ENCODE measurements at places on chromosomes 5 and 9.

DNA sequence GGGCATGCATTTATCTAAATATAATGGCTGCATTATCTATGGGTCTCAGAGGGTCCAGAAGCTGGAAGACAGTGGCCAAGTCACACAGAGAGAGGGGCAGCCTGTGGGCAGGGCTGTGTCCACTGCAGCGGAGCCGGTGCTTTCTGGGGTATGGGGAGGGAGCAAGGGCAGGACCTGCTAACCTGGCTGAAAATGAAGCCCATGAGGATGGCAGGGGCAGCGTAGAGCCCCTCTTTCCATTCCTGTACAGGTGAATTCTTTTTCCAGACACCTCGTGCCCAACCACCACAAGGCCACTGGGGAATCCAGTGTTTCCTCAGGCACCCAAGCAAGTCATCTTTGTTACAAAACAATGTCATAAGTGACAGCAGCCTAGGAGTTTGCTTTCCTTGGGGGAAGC, 305.9 kb upstream of the IRX4 start:
- no peak for DNase-seq

- DNase-seq = no peak
Observed at GRCh38 chr5:102715082-102715807, 39.9 kb upstream of the PAM start.

- peak; percentile 34 for DNase-seq
Observed at GRCh38 chr9:137455359-137455991, 3.7 kb downstream of the NSMF start.

DNA sequence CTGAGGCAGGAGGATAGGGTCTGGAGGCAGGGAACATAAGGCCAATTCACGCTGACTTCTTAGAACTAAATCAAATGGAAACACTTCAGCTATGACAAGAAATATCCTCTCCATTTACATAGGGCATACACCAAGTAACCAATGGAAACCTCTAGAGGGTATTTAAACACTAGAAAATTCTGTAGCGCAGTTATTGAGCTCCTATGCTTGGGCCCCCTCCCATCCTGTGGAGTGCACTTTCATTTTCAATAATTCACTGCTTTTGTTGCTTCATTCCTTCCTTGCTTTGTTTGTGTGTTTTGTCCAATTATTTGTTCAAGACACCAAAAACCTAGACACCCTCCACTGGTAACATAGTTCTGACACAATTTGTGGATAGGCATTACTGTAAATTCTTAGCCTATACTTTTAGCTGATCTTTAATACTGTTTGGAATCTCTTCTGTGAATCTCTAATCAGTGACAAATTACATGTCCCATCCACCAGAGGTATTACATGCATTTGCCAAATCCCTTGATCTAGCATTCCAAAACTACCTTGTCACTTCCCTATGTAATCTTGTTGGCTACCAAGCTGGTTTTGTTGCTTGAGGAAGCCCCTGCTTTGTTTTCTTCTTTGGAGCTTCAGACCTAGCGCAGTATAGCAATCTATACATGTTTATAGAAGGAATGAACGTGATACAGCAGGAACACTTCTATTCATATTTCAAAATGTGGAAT, 61.6 kb downstream of the ST8SIA4 start:
- DNase-seq = no peak

DNA sequence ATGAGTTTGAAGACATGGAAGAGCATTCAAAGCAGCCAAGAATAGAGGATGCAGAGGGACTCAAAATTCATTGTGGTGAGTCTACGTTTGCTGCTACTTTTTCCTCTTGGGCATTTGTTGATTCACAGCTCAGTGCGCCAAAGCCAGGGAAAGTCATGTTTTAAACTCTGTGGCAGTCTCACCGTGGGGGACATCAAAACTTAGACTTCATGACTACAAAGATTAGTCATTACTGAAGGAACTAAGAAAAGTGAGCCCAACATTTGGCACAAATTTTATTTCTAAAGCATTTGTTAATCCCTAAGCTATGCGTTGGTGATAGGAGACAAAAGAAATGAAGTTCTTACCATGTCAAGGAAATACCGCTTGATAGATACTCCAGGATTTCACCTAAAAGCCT, 73.7 kb upstream of the MTAP start:
- DNase-seq = no peak

GRCh38 chr9:8652255-8652654, 852.7 kb upstream of the DMAC1 start:
- no peak for DNase-seq

GRCh38 chr5:93585041-93585766, 2.2 kb downstream of the NR2F1 start:
- DNase-seq = peak; percentile 46

DNA sequence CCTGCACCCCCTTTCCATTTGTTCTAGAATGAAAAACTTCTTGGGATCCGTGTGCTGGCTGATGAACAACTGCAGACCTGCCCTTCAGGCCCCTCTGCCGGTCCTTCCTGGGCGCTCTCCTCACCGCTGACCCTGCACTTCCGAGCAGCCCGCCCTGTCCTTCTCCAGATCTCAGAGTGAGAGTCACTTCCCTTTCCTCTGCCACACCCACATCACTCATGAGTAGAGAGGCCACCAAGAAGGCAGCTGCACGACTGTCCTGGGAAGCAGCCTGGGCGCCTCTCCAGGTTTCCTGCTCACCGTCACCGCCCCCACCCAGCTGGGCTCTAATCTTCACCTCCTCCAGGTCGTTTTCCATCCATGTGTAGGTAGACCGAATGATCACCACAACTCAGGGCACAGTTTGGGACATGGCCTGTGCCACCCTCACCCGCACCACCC, 35.0 kb upstream of the NSMF start:
- DNase-seq = no peak

- no peak for DNase-seq
Observed at GRCh38 chr9:81410201-81410600, 279.1 kb downstream of the TLE1 start.

GRCh38 chr5:17229313-17229712, 11.9 kb downstream of the BASP1 start:
- DNase-seq = no peak

DNA sequence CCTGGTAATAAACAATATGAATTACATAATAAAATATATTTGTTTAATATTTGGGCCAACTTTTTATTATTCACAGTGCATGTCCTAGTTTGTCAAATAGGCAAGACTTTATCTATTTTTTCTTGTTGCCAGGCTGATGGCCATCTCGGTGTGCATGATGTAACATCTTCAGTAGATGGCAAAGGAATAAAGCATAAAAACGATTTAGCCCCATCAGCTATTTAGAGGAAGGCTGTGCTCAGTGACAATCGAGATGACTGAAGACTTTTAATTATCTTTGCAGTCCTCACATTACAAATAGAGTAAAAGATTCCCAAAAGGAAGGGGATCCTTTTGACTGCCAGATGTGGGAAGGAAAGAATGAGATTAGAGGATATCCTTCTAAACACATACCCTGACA, 358.5 kb downstream of the PTPRD start:
- DNase-seq = no peak

DNA sequence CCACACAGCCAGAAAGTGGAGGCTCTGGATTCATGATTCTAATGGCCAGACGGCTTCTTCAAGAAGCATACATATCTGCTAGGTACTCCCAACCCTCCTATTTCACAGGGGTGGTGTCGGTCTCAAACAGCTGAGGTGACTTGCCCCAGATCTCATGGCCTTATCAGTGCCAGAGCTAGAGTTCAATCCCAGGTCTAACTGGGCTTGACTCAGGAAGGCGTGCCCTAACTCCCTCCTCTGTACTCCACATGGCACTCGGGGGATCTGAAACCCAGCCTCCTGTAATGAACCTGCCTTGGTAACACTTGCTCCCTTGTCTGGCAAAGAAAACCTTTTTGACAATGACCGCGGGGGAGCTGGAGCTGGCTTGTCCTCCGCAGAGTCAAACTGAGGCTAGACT, 2.1 kb downstream of the QRFP start:
- peak; percentile 5 for DNase-seq

DNA sequence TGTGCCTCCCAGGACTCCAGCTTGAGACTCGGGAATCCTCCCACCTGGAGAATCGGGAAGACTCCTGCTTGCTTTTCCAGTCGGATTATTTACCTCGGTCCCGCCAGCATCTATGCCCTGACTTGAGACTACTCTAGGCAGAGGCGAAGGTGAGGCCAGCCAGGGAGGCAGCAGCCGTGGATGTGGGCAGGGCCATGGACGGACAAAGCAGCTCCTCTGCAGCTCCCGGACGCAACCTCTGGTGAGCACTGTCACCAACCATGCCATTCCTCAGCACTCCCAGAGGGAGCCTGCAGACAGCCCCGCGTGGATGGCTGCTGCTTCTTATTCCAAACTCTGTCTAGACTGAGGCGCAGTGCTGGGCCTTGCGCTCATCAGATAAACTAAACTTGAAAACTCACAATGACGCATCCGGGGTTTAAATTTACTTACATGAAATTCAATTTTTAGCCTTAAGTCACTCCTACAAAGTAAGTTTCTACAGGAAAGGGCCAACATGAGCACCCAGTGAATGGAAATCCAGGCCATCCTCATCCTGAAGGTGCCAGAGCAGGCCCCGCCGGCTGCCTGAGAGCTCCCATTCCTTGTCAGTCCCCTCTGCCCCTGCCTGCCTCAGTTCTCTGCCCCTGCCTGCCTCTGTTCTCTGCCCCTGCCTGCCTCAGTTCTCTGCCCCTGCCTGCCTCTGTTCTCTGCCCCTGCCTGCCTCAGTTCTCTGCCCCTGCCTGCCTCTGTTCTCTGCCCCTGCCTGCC, 17.8 kb downstream of the MED10 start:
- no peak for DNase-seq

- DNase-seq = no peak
Observed at GRCh38 chr9:108554831-108555230, 301.0 kb downstream of the ACTL7B start.

- DNase-seq = peak; percentile 81
Observed at GRCh38 chr5:150485693-150486401, 22.1 kb upstream of the NDST1 start.

DNA sequence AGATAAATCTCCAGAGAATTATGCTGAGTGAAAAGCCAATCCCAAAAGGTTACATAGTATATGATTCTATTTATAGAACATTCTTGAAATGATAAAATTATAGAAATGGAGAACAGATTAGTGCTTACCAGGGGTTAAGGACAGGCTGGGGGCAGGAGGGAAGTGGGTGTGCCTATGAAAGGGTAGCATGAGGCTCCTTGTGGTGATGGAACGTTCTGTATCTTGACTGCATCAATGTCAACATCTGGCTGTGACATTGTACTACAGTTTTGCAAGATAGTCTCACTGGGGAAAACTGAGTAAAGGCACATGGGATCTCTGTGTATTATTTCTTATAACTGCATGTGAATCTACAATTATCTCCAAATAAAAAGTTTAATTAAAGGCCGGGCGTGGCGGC, 22.3 kb downstream of the ORM2 start:
- DNase-seq = no peak

GRCh38 chr5:74642543-74642863, 2.0 kb upstream of the ENC1 start:
- DNase-seq = no peak
